CD4-positive, alpha-beta T cell (primary cell): ENCODE measurements at places on chromosomes 16 and 17. TPM values are rescaled to one million over a fixed set of nuclear protein-coding genes. Genes with fewer than 3 reads are reported as not detected.

The IGSF6 gene
- total RNA-seq: 0.77 TPM

DNA sequence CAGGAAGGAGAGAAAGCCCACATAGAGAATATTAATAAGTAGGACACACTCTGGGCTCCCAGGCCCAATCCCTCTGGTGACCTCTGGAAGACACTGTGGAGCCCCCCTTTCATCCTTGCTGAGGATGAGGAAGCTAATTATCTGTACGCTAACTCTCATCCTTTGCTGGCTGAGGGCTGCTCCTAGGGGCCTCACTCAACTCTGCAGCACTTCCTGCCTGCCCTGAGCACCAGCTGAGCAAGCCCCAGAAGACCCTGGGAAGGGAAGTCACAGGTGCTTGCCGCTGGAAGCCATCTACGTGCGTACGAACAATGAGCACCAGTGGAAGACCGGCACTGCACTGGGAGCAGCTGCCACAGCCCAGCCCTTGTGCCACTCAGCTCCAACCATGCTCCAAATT, 145.8 kb upstream of the CDH5 start:
- DNase-seq: no peak

DNA sequence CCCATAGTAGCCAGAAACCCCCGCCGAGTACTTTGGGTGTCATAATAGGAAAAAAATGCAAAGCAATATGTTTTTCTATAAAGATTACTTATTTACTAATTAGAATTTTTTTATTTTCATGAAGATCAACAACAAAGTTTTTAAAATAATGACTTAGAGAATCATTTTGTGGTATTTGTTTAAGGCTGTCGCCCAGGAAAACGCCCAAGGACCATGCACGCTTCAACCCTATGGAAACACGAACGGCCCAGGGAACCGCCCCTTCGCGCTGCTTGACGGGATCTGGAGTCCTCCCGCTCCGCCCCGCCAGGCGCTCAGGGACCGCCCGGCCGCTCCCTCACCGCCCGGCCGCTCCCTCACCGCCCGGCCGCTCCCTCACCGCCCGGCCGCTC, 408 bp upstream of the KPNA2 start:
- DNase-seq: peak; percentile 96

DNA sequence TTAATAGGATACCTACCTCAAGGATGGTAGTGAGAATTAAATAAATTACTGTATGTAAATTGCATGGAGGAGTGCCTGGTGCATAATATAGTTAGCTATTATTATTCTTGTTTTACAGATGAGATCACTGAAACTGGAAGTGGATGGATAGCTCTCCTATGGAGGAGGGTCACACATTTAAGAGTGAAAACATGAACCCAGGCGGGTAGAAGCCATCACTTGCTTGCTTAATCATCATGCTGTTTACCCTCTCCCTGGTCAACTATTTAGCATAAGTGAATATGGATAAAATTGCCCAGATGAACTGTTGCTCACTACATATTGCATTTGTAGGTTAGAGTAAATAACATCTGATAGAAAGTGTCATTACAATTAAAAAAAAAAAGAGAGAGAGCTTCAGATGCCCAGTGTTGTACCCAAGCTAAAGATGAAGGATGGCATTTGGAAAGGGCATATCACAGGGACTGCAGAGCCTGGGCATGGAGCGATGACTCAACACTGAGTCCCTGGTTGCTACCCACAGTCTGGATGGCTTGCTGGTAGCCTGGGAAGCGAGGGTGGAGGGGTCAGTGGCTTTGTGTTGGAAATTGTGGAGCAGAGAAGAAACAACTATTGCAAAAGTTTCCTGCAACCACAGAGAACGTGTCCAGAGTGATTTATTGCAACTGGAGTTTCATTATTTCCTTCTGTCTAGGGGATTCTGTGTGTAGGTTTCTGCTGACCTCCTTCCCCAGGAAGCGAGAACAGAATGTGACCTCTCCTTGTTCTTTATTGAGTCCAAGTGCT, 414.4 kb downstream of the SHISA9 start:
- no peak for DNase-seq

DNA sequence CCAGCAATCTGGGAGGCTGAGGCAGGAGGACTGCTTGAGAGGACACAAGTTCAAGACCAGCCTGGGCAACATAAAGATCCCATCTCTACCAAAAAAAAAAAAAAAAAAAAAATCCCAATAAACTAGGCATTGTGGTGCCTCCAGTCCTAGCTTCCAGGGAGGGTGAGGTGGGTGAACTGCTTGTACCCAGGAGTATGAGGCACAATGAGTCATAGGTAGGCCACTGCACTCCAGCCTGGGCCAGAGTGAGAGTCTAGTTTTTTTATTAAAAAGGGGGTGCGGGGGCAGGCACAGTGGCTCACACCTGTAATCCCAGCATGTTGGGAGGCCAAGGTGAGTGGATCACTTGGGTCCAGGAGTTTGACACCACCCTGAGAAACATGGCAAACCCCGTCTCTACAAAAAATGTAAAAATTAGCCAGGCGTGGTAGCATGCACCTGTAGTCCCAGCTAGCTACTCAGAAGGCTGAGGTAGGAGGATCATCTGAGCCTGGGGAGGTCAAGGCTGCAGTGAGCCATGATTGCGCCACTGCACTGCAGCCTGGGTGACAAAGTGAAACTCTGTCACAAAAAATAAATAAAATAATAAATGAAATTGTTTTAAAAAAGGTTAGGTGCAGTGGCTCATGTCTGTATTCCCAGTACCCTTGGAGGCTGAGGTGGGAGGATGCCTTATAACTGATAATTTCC, 7.8 kb upstream of the CHST6 start:
- DNase-seq: no peak

The MT1G gene
- not detected for total RNA-seq

DNA sequence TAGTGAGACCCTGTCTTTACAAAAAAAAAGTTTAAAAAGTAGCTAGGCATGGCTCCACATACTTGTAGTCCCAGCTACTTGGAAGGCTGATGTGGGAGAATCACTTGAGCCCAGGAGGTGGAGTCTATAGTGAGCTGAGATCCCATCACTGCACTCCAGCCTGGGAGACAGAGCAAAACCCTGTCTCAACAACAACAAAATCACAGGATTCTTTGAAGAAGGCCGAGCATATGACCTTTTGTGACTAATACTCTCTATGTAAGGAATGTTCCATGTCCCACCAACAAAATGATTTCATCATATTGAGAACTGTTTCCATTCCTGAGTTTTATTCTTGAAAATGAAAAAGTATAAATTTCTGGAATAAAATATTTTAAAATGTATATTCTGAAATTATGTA, 58.9 kb upstream of the EFCAB3 start:
- DNase-seq: no peak

DNA sequence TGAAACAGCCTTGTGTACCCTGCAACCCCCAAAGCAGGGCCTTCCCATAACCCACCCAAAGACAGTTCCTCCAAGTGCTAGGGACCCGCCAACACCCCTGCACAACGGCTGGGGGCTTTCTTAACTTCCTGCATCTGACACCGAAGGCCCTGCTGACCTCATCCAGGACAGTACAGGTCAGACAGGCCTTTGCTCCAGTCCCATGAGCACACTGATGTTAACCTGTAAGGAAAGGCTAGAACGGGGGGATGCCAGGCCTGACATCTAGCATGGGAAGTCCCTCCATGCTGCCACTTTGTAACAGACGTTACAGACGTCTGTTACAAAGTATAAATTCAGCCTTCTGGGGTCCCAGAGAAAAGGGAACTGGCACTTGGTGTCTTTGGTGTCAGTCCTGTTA, 369.1 kb downstream of the CPPED1 start:
- DNase-seq: no peak

GRCh38 chr17:5044630-5045029, 9.4 kb upstream of the SLC52A1 start:
- no peak for DNase-seq

The KIF2B gene
- total RNA-seq: not detected

- no peak for DNase-seq
Observed at GRCh38 chr17:74383141-74383540, 15.8 kb downstream of the GPR142 start.

GRCh38 chr16:73093146-73094144, 45.5 kb upstream of the ZFHX3 start:
- no peak for DNase-seq

The CTRB2 gene
- not detected for total RNA-seq

DNA sequence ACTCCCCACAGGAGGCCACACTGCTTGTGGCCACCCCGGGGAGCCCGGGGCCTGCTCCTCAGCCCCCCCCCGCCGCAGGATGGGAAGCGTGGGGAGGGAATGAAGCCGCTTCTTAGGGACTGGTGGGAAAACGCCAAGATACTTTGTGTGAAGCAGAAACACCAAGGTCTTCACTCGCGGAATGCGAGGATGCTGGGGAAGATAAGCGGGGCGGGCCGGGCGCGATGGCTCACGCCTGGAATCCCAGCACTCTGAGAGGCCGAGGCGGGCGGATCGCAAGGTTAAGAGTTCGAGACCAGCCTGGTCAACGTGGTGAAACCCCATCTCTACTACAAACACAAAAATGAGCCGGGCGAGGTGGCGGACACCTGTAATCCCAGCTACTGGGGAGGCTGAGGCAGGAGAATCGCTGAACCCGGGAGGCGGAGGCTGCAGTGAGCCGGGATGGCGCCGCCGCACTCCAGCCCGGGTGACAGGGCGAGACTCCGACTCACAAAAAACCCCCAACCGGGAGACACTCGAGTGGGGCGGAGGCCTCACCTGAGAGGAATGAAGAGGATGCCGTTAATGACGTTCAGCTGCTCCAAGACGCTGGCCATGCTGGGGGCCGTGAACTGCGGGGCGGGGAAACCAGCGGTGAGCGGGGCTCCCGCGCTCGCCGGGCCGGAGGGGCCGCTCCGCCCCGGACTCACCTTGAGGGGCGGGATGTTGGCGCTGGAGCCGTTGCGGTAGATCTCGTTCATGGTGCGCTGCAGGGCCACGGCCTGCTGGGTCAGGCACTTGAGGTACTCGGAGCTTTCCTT, 20.3 kb downstream of the CLUH start:
- no peak for DNase-seq

DNA sequence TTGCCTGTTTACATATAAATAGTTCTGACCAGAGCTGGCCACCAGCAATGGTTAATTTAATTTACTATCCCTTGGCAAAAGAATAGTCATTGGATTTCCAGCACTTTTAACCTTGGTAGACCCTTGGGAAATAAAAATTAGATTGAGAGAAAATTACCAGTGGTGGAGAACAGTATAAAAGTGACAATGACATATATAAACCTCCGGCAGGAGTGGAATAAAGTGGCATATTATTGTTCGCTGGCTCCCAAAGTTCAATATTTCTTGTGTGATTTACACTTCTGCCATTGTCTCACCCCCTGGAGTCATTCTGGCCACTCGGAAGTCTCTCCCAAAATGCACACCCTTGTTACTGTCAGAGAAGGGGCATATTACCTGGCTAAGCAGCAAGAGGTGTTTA, 347.7 kb downstream of the NPIPA8 start:
- no peak for DNase-seq

GRCh38 chr17:82065638-82066303, at the start of gene DUS1L:
Gene DUS1L (minus strand): TSS chr17:82065804. CDS start chr17:82065059, 745 bp downstream.
- peak; percentile 78 for DNase-seq

DNA sequence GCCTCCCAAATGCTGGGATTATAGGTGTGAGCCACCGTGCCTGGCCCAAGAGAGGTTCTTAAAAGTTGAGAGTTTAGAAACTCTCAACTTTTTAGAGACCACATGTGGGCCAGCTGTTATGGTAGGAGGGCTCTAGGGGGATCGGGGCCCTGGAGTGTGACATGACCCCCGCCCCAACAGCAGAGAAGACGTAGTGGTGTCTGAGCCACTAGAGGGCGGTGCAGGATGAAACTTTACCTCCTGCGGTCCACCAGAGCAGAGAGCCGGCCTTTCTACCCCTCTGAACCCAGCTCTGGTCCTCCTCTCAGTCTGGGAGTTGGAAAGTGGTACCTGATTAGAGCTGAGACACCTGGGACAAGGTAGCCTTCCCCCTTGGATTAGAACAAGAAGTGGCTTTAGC, 7.4 kb downstream of the CDK5RAP3 start:
- peak; percentile 39 for DNase-seq

DNA sequence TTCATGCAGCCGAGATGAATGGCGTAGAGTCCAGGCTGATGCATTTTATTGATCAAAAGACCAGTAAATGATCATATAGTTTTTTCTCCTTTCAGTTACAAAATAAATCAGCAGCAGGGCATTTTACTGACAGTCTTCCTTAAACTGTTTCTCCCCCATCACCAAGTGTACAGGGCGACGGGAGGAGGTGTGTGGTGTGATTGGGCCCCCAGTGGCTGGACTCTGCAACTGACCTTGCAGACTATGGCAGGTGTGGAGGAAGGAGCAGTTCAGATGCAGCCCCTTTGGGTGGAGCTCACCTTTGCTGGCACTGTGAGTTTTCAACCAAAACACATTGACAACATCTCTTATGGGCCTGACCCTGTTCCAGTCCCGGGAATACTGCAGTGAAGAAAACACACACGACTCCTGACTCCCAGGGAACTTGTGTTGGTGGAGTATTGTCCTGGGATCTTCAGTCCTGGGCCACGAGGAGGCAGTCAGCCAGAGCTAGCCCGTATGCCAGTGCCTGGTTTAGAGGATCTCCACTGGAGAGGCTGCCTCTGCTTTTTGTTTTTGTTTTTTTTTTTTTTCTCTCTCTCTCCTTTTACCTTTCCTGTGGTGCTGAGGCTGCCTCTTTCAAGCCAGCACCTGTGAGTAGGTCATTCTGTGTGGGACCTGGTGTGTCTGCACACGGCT, 29.8 kb downstream of the KIAA0513 start:
- DNase-seq: no peak

GRCh38 chr17:44376124-44376523, 12.5 kb upstream of the FAM171A2 start:
- DNase-seq: no peak

GRCh38 chr17:4728124-4728523, 3.1 kb upstream of the MED11 start:
- no peak for DNase-seq

DNA sequence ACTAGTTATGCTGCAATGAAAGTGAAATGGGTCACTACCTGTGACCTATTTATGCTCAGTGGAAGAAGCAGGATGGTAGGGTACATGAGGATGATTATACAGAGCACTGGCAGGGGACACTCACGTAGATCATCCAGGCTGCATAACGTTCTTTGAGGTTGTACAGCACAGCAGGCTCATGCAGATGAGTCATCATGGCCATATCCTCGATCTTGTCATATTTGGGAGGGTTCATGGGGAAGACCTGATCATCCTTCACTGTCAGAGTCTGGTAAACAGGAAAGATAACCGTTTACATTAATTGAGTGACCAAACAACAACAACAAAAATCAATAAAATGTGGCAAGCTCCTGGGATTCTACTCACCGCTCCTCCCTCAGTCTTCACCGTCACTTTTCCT, 2.1 kb downstream of the MYH2 start:
- no peak for DNase-seq

- DNase-seq: no peak
Observed at GRCh38 chr16:65212240-65212639, 90.4 kb upstream of the CDH11 start.

DNA sequence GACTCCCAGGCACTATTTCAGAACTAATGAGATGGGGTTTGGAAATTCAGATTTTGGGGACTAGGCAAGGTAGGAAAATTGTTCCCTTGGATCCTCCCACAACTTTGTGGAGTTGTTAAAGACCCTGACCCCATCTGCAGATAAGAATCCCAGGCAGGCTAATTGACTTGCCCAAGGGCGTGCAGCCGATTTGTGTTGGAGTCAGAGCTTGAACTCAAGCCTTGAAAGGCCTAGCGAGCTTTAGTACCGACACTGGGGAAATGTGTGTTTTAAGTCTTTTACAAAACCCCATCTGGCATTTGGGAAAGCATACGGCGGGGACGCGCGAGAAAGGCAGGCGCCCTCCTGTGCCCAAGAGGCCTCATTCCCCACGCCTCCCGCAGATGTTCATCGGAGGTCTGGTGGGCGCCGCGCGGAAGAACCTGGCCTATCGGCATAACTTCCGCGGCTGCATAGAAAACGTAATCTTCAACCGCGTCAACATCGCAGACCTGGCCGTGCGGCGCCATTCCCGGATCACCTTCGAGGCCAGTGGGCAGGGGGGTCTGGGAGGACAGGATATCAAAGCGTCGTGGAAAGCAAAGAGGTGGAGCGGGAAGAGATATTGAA, 4.3 kb downstream of the CNTNAP1 start:
- DNase-seq: no peak
